ENCODE measurements at places on chromosomes 5 and 9.
A peak's percentile ranks its signal among the peaks of the same experiment; 100 is the strongest.

GRCh38 chr9:14887149-14887548 is 23.1 kb downstream of the FREM1 start:
- DNase-seq, result no peak

DNA sequence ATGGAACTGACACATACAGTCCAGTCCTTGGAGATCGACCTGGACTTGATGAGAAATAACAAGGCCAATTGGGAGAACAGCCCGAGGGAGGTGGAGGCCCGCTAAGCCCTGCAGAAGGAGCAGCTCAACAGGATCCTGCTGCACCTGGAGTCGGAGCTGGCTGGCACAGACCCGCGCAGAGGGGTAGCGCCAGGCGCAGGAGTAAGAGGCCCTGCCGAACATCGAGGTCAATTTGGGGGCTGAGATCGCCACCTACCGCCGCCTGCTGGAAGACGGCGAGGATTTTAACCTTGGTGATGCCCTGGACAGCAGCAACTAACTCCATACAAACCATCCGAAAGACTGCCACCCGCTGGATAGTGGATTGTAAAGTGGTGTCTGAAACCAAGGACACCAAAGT is 1610.1 kb upstream of the ACO1 start:
- no peak for DNase-seq

- DNase-seq, result peak; percentile 34
These were observed 2.3 kb downstream of the ICE1 start for GRCh38 chr5:5424736-5425135.

- DNase-seq, result no peak
These were observed 12.6 kb upstream of the UGT3A2 start for GRCh38 chr5:36079200-36079781.

GRCh38 chr9:32430720-32431119 is 46.3 kb downstream of the ACO1 start:
- no peak for DNase-seq

- no peak for DNase-seq
These were observed 27.6 kb downstream of the IL7R start for GRCh38 chr5:35884191-35884769.

DNA sequence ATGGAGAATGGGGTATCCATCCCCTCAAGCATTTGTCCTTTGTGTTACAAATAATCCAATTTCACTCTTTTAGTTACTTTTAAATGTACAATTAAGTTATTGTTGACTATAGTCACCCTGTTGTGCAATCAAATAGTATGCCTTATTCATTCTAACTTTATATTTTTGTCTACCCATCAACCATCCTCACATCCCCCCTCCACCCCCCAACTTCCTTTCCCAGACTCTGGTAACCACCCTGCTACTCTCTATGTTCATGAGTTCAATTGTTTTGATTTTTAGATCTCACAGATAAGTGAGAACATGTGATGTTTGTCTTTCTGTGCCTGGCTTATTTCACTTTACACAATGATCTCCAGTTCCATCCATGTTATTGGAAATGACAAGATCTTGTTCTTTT is 15.4 kb upstream of the RANBP17 start:
- DNase-seq, result no peak

- DNase-seq, result no peak
These were observed 51.9 kb downstream of the KLF4 start for GRCh38 chr9:107437716-107438115.

DNA sequence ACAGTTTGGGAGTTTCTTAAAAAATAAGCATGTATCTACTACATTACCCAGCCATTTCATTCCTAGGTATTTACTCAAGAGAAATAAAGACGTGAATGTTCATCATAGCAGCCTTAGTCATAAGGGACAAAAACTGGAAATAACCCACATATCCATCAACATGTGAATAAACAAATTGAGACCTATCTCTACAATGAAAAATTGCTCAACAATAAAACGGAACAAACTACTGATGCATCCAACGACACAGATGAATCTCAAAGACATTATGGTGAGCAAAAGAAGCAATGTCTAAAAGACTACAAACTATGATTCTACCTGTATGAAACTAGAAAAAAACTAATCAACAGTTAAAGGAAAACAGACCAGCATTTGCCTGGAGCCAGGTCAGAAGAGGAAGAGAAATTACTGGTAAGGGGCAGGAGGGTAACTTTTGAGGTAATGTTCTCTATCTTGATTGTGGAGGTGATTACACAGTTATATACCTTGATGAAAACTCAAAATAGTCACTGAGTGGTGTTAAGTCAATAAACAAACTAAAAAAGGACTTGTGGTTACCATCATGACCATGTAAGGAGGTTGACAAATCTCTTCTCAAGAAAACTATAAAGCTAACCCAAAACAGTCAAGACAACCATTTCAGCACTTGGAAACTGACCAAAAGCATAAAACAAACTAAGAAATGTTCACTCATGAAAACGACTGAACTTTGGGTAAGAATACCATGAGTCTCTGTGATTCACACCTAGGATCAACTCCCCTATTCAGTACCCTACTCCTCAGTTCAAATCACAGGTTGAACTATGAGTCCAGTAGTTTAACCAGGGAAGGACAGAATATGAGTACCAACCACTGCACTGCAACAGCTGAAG is 10.4 kb downstream of the UIMC1 start:
- DNase-seq, result no peak

DNA sequence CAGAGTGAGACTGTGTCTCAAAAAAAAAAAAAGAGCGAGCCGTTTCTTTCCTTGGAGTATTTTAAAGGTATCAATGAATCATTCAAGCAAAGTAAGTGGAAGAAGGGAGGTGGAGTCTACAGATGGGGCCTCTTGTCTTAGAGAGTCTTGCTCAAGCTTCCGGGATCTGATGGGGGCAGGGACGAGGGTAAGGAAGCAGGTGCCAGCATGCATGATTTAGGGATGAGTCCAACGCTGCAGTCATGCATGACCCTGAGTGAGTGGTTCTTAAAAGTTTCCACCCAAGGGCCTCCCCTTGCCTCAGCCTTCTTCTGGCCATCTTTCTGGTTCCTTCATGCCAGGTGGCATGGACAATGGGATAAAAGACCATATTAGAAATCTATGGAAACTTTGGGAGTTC is 79.6 kb downstream of the MYO10 start:
- DNase-seq, result no peak

DNA sequence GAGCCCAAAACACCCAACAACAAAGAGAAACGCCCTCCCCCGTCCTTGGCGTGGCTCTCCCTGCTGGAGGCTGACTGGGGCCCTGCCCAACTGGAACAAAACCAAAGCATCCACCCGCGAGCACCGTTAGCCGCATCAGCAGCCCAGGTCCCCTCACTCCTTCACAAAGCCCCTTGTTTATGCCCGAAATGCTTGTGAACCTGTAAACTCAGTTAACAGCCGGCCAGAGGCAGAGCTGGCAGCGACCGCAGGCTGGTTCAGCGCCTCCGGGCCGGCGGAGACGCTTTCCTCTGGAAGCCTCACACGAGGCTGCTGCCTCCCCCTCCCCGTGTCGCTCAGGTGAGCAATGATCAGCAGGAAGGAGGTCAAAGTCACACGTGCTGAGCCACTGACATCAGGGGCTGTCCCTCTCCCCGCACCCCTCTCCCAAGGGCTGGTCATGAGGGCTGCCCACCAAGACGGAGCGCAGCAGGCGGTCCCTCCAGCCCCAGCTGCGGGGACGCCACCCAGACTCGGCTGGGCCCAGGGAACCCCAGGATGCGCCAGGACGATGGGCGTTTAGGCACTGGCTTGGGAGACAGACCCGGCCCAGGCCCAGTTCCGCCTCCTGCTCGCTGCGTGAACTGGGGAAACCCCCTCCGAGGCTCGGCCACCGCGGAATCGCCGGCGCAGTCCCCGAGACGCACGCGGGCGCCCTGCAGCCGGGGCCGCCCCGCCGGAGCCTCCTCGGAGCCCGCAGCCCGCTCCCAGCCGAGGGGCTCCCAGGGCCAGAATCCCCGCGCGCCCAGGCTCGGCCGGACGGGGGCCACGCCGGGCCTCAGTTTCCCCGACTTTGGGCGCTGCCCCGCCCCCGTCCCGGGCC is 563 bp downstream of the SNAPC4 start:
- DNase-seq, result peak; percentile 61

DNA sequence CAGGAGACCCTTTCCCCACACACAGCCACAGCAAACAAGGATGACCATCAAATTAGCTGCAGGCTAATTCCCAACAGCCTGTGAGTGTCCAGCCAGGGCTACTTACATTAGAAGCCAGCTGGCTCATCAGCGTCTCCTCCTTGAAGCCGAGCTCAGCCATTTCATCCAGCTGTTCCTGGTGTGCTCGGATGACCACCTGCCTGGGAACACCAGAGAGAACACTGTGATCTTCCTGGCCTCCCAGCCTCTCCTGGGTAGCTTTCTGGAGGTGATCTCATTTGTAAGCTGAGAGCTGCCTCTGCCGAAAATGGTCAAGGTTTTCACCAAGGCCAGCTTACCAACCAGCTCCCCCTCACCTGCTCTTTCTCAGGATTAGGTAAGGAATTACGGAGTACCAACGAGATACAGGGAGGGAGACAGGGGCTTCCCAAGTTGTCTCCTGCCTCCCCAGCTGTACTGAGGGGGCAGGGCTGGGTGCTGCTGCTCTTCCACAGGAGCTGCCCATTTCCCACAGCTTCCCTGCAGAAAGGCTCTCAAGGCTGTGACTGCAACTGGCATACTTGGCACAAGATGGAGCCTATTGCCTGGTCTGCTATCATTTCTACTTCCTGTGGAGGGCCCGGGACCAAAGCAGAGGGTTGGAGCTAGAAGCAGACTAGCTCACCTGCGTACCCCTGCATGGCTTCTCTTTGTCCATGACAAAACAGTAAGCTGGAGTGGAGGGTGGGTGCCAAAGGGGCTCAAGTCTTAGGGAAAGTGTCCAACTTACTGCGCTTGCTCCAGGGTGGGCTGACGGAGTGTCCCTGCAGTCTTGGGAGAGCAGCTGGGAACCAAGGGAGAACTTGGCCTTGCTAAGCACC is 73.9 kb downstream of the KIF24 start:
- DNase-seq, result no peak

DNA sequence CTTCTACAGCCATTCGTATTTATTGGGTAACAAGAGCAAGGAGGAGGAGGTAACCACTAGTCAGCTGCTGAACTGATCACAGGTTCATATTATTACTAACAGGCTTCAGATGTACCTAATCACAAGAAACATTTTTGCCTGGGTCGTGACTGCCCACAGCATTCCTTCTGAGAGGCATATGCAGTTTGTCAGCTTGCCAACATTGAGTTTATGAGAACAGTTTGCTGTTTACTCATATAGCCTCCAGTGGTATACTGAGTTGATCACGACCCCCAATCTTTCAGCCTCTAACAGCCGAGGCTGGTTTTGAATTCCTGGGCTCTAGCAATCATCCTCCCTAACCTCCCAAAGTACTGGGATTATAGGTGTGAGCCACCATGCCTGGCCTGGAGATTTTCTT is 693.6 kb downstream of the TLE1 start:
- no peak for DNase-seq

GRCh38 chr5:513216-514100 is 10.8 kb downstream of the SLC9A3 start:
- no peak for DNase-seq

GRCh38 chr9:135753391-135754105 is 51.6 kb downstream of the KCNT1 start:
- no peak for DNase-seq

- no peak for DNase-seq
These were observed 22.4 kb downstream of the ELOVL7 start for GRCh38 chr5:60821488-60822284.

DNA sequence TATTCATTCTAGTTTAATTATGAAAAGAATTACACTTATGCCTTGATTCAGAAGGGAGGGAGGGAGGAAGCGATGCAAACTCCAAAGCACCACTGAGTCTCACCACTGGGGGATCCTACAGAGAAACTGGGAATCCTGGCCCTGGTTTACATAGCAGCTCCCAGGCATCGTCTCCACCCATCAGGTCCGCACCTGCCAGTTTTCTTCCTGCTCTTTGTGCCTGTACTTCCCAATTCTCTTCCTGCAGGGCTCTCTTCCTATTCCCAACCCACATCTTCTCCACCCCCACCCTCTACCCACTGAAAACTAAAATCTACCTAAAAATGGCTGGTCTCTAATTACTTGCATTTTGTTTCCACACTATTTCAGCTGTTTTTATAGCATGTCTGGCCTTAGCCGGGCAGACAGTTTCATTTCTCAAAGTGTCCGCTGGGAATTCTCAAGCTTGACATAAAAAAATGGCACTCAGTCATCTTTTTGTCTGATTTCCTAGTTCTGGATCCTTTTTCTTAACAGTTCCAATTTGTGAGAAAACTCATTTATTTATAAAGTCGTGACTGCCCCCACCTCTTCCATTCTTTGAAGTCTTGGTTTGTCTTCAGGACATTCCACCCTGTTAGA is 1.6 kb upstream of the TNIP1 start:
- DNase-seq, result no peak

DNA sequence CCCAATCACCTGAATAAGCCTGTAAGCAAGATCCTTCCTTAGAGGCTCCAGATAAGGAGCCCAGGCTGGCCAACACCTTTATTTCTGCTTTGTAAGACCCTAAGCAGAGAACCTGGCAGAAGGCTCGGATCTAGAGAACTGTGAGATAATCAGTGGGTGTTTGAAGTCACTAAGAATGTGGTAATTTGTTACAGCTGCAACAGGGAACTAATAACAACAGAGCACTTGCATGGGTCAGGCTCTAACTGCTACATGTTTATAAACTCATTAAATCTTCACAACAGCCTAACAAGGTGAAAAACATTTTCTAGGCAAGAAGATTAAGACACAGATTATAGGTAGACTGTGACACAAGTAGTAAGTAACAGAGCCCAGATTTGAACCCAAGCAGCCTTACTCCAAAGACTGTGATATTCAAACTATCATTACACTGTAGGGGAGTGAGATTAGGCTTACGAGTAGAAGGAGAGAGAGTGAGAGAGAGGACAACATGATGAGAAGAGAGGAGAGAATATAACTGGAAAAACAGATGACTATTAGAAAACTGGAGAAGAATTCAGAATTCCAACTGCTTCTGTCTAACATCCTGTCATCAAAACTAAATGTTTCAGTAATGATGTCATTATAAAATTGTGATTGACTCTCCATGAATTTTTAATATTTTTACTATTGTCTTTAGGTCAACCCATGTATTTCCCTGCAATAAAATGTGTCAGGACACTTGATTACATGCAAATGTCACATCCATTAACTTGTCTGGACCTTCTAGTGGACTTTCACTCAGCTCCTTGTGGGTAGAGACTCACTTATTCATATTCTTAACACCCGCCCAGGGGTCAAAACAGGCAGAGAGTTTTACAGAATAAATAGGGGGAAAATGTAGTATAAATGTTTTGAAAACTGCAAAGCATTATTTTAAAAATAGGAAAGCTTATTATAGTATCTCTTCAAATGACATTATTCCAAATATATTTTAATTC is 290.9 kb upstream of the RGMB start:
- no peak for DNase-seq

DNA sequence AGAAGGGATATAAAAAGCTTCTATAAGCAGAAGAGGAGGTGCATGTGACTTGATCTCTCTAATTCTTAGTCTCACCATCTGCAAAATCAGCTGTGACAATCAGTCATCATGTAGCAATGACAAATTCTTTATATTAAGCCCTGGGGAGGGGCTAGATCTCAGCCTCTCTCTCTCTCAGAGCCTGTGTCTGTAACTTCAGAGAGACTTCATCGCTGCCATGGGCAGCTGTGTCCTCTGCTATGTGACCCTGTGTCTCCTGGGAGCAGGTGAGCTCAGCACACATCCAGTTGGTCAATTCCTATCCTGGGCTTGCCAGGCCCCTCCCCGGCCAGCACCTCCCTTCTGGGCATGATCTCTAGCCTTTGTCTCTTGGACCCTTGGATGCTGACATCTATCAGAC is 109.6 kb downstream of the ANKRD18B start:
- no peak for DNase-seq

- DNase-seq, result no peak
These were observed 78.3 kb downstream of the DPYSL3 start for GRCh38 chr5:147431586-147431985.
